ENCODE measurements at places on chromosomes 6 and 20.

DNA sequence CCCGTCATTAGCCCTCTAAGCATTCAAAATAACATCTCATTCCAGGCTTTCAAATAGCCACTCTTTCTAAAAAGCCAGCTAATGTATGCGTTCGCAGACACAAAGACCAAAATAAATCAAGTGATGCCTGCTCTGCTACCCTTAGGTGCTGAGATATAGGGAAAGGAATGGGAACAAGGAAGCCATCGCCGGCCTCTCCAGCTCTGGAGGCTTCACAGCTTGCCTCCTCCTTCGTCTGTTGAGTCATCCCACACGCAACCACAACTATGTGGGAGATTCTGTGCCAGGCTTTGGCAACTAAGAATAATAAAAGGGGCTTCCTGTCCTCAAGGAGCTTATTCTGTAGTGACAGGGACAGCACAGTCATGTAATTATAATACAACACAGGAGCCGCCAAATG, 27.3 kb upstream of the SLC22A23 start:
- DNase-seq: no peak

DNA sequence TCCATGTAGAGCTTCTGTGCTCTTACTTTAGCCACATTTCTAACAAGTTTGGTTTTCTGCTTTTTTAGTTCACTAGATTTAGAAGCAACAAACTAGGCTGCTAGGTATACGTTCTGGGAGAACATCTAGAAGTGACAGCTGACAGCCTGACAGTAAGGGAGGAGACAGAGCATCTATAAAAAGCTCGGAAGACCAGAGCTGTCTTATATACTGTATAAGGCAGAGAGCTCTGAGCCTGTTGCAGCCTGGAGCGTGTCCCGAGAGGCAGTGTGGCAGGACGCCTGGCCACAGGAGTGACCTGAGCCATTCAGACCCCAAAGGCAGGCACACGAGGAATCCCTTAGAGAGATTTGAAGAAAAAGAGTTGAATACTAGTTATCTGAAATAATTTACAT, 24.6 kb downstream of the PPP1R14C start:
- no peak for DNase-seq

- DNase-seq: no peak
These were observed 16.6 kb downstream of the ZHX3 start for GRCh38 chr20:41300886-41301285.

GRCh38 chr6:156502969-156503504, 274.1 kb upstream of the ARID1B start:
- DNase-seq: no peak

DNA sequence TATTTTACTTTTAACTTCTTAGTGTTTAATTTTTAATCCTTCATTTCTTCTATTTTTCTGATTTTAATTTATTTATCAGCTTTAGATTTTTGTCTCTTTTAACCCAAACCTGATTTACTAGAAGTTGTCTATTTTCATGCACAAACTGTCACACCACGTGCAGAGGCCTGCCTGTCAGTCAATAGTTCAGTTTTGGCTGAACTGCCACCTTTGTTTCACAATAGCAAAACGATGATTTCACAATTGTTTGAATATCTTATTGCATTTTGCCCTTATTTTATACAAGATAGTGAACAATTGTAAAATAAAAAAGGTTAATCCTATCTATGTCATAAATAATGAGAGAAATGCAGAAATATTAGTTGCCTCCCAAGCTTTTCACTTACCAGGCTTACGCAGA, 24.0 kb upstream of the PPP1R3G start:
- DNase-seq: no peak

DNA sequence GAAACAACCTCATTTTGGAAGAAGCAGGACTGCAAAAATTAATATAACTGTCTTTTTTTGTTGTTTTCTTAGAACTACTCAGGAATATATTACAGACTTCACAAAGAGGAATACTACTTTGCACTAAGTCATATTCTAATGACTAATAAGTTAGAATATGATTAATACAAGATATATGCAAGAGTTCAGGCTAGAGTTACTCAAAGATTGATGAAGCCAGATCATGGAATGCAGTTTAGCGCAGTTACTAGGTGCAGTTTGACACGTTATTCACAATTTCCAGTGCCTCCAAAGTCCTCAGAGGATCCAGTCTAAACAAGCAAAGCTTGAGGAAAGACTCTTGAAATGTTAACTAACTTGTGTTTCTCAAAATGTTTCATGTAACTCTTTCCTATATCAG, 1.2 kb upstream of the MYCT1 start:
- DNase-seq: no peak

All from effector memory CD8-positive, alpha-beta T cell (primary cell).